Uterus (tissue), 4 donors: ENCODE measurements at places on chromosomes 11 and 22. TPM values are rescaled to one million over a fixed set of nuclear protein-coding genes. Genes with fewer than 3 reads are reported as not detected.

ROM1 gene
- total RNA-seq: 5.3 TPM

GRCh38 chr11:34632105-34632791 is 11.4 kb downstream of the EHF start:
- H3K27me3 ChIP-seq: no peaks in the 10 kb centered on the region
- no peak overlapping the region for H3K27ac ChIP-seq
- H3K4me1 ChIP-seq: no peaks in the 10 kb centered on the region
- H3K36me3 ChIP-seq: no peaks in the 10 kb centered on the region

OR5P2 gene
- total RNA-seq: not detected

CRYBB2 gene
- total RNA-seq: not detected

GRCh38 chr11:1077417-1078119 is 2.9 kb downstream of the MUC2 start:
- no peaks in the 10 kb centered on the region for H3K36me3 ChIP-seq
- H3K4me3 ChIP-seq: no peak overlapping the region
- H3K27ac ChIP-seq: no peak overlapping the region
- no peaks in the 10 kb centered on the region for H3K27me3 ChIP-seq
- DNase-seq: peak; percentile 12

APOA1 gene
- not detected for total RNA-seq

DNA sequence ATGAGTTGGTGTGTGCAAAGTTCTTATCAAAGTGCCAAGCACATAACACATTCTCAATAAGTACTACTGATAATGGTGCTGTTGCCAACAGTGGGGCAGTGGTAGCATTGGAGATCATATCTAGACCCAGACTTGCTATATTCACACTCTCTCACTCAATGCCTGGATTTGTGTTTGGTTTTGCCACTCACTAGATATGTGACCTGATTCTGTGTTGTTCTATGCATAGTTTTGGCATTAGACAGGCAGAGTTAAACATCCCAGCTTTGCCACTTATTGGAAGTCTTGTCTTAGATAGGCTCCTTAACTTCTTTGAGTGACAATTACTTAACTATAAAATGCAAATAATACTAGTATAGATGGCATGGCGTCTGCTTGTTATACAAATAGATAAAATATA is 642.6 kb upstream of the CCDC179 start:
- DNase-seq: no peak
- no peaks in the 10 kb centered on the region for H3K4me1 ChIP-seq
- no peak overlapping the region for H3K4me3 ChIP-seq
- H3K27me3 ChIP-seq: no peaks in the 10 kb centered on the region
- H3K27ac ChIP-seq: no peak overlapping the region

DNA sequence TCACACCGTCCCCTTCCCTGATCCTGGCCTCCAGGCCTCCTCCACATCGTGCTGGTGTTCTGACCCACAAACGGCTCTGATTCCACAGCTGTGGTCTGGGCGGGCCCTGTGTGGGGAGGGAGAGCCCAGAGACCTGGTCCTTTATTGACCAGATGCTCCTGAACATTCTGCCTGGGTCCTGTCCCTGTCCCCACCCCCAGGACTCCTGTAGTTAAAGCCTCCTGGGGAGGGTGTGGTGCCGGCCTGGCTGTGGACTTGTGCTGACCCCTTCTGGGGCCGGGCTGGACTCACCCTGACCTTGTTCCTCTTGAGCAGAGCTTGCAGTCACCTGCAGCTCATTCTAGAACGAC is 128.7 kb downstream of the CTTN start:
- no peak overlapping the region for H3K4me3 ChIP-seq
- no peaks in the 10 kb centered on the region for H3K36me3 ChIP-seq
- no peak overlapping the region for H3K27ac ChIP-seq
- DNase-seq: no peak
- H3K4me1 ChIP-seq: no peaks in the 10 kb centered on the region

EFEMP2 gene
- 76.2 TPM for total RNA-seq

- H3K27ac ChIP-seq: no peak overlapping the region
- no peaks in the 10 kb centered on the region for H3K4me1 ChIP-seq
- no peaks in the 10 kb centered on the region for H3K36me3 ChIP-seq
- H3K4me3 ChIP-seq: no peak overlapping the region
These were observed 20.2 kb downstream of the MYO18B start for GRCh38 chr22:25762147-25762546.

- peak overlapping the region; percentile 82 for H3K27ac ChIP-seq
- H3K36me3 ChIP-seq: no peaks in the 10 kb centered on the region
- DNase-seq: peak; percentile 76
- H3K4me3 ChIP-seq: peak overlapping the region; percentile 17
These were observed 2.0 kb downstream of the CREB3L1 start for GRCh38 chr11:46279126-46280099.

LSP1 gene
- 112 TPM for total RNA-seq

- DNase-seq: no peak
- no peak overlapping the region for H3K4me3 ChIP-seq
- peak overlapping the region; percentile 2 for H3K27ac ChIP-seq
- no peaks in the 10 kb centered on the region for H3K27me3 ChIP-seq
These were observed 51.5 kb downstream of the APOL1 start for GRCh38 chr22:36304429-36304828.

DNA sequence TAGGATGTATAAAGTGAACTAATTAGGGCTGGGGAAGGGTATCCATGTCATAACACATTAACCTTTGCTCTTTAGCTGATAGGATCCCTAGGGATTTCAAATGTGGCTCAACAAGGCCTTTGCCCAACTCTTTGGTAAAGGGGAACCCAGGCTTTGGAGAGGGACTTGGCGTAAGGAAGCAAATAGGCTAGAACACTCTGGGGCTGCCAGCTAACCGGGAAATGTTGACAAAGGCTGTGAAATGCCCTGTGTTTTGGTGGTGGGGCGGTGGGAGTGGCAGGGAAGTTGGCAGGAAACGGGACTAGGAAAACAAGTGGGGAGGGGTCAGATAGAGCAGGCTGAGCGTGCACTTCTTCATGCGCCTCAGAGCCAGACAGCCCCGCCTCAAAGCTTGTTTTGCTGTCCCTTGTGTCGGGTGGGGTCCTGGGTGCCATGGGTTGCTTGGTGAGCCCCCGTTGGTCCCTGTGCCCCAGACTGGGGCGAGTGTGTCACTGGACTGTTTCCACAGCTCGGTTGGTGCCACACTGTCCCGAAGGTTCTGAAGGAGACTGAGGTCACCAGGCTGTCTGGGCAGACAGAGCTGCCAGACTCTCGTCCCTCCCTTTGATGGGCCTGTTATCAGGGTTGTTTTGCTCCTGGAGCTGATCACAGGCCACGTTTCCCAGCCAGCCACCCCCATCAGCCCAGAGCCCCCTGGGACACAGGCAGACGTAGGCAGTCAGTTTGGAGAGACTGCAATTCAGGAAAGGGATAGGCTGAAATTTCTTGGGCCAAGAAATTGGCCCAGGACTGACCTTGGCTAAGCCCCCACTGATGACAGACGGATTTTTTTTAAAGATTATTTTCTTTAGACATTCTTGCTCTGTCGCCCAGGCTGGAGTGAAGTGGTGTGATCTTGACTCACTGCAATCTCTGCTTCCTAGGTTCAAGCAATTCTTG is 19.6 kb downstream of the KCTD21 start:
- H3K27ac ChIP-seq: peak overlapping the region; percentile 80
- H3K36me3 ChIP-seq: no peaks in the 10 kb centered on the region
- no peaks in the 10 kb centered on the region for H3K4me1 ChIP-seq
- no peak overlapping the region for H3K4me3 ChIP-seq

- H3K27me3 ChIP-seq: no peaks in the 10 kb centered on the region
- no peak overlapping the region for H3K4me3 ChIP-seq
- no peaks in the 10 kb centered on the region for H3K36me3 ChIP-seq
- H3K4me1 ChIP-seq: no peaks in the 10 kb centered on the region
These were observed 176.4 kb downstream of the FAM181B start for GRCh38 chr11:82557274-82557673.

- H3K36me3 ChIP-seq: no peaks in the 10 kb centered on the region
- no peak for DNase-seq
- no peaks in the 10 kb centered on the region for H3K4me1 ChIP-seq
- no peaks in the 10 kb centered on the region for H3K27me3 ChIP-seq
These were observed 288.3 kb upstream of the ANO3 start for GRCh38 chr11:26043665-26044064.

MS4A8 gene
- total RNA-seq: 0.98 TPM

UCP3 gene
- total RNA-seq: not detected

KCNJ1 gene
- not detected for total RNA-seq

- no peaks in the 10 kb centered on the region for H3K27me3 ChIP-seq
- no peak overlapping the region for H3K27ac ChIP-seq
- H3K36me3 ChIP-seq: no peaks in the 10 kb centered on the region
- no peak for DNase-seq
- H3K4me3 ChIP-seq: no peak overlapping the region
- peaks cover 4% of the 10 kb centered on the region for H3K4me1 ChIP-seq
These were observed 143.4 kb upstream of the ANO3 start for GRCh38 chr11:26188554-26188953.
